ENCODE measurements at places on chromosomes 4 and X.
A peak's percentile ranks its signal among the peaks of the same experiment; 100 is the strongest.

DNA sequence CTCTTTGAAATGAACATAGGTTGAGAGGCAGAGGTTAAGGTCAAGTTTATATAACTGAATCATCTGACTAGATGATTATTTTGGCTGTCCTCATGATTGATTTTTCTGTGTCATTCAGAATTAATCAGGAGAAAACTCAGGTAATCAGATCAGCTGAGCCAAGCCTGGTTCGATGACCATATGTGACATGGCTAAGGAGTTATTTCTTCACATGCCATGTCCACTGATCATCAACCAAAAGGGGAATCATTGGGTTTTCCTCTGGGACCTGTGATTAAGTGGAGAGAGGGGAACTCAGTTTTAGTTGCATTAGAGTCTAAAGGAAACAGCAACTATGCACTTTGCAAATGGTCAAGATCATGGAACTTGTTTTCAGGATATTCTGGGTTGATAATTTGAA, 20.3 kb upstream of the PACRGL start:
- DNase-seq, result no peak

- peak; percentile 9 for DNase-seq
These were observed 24.3 kb upstream of the NDNF start for GRCh38 chr4:121096629-121097028.

GRCh38 chr4:117239434-117239833, 154.1 kb upstream of the TRAM1L1 start:
- DNase-seq, result no peak

GRCh38 chrX:100368167-100368566, 41.9 kb downstream of the PCDH19 start:
- peak; percentile 63 for DNase-seq

DNA sequence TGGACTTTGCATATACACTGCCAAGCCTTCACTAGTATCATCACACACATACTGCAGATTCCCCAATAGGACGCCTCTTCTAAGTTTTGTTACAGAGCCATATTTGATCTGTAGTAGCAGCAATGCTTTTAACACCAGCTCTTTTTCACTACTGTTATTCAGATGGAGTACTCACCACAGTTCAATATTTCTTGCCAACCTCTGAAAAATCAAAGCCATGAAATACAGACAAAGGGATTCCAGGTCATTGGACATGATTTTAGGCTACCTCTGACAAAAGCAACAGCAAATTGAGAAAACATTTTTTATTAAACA, 390.7 kb upstream of the ADGRL3 start:
- DNase-seq, result no peak

- peak; percentile 68 for DNase-seq
These were observed 112.9 kb downstream of the CPZ start for GRCh38 chr4:8705161-8706145.

- peak; percentile 30 for DNase-seq
These were observed 13.2 kb downstream of the TNIP2 start for GRCh38 chr4:2742823-2743517.

GRCh38 chr4:4225915-4226605, 669 bp downstream of the OTOP1 start:
- peak; percentile 60 for DNase-seq

GRCh38 chr4:180745019-180745418, 1498.2 kb upstream of the TENM3 start:
- no peak for DNase-seq

DNA sequence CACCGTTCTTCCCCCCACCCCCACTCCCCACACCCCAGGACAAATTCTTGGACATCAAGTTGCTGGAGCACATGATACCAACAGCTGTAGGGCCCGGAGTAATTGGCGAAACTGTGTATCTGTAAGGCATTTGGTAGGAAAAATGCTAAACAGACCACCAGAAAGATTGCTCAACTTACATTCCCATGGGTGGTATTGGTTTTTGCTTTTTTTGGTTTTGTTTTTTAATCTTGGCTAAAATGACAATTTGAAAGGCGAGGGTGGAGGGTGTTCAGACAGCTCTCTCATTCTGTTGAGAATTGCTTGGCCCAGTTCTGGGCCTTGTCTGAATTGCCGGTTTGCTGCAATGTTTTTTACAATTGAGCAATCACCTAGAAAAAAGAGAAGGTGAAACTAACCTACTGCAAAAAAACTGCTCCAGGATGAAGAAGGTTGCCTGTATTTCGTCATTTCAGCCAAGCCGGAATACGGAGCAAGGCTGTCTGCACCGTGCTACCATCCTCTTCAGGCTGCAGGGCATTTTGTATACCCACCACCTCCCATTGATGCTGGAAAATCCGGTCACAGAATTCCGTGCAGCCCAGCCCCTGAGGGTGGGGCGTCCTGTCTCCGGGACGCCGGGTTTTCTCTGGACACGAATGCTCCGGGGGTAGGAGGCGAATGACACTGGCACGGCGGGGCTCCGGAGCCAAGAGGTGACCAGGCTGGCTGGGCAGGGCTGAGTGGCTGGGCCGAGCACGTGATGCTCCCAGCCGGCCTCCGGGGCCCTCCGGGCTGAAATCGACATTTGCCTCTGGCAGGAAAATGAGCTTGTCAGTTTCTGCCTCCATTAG, at the start of gene CLCN4:
Gene CLCN4 (plus strand): TSS at position 777 of the 833 bp plus-strand sequence. CDS start 28,058 bp downstream, outside the sequence.
- DNase-seq, result peak; percentile 94

- no peak for DNase-seq
These were observed 29.8 kb upstream of the ARHGEF6 start for GRCh38 chrX:136810493-136810892.

- no peak for DNase-seq
These were observed 63.4 kb downstream of the EFHC2 start for GRCh38 chrX:44280116-44280515.

Measured in H7 (cell line).